AG09309 (cell line): ENCODE measurements at places on chromosomes 3 and 15.

DNA sequence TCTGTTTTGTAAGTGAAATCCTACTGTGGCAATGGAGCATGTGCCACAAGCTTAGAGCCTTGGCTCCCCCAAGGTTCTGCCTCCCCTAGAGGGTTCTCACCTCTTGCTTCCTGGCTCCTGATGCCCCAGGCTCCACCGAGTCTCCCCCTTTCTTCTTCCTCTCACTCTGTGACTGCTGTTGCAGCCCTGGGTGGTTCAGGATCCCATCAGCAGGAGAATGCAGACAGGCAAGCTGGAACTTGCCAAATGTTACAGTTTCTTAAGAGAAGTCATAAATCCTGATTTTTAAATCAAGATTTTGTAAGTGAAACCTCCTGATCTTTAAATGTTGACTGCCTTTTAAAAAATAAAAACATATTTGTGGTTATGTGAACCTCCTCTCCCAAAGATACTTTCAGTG, 133.9 kb downstream of the CCNL1 start:
- DNase-seq: peak; percentile 13

- no peak for DNase-seq
These were observed 17.1 kb downstream of the SKIC8 start for GRCh38 chr15:78282324-78282723.

DNA sequence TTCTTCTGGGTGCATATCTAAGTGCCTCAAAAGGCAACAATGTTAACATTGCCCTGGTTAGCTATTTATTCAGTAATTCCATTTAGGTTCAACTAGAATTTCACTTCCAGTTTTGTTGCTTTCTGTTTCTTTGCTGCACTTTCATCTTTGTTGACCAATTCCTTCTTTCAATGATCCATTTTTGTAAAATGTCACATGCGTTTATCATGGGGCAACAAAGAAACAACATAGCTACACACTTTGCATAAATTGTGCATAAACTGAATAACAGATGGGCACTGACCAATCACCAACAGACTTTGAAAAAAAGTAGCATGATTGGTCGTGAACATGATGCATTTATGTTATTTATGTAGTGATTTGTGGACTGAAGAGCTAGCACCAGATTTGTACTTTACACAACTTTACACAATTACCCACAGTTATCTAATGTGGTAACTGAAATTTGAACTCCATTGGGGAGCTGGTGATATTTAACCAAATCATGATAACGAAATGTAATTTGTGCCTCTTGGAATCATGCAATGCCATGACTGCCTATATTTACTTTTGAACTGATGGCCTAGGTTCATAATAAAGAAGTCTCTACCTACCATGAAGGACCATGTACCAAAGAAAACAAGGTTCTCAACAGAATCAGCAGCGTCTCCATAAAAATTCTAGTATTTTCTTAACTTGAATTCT, 7.1 kb upstream of the CPOX start:
- no peak for DNase-seq

DNA sequence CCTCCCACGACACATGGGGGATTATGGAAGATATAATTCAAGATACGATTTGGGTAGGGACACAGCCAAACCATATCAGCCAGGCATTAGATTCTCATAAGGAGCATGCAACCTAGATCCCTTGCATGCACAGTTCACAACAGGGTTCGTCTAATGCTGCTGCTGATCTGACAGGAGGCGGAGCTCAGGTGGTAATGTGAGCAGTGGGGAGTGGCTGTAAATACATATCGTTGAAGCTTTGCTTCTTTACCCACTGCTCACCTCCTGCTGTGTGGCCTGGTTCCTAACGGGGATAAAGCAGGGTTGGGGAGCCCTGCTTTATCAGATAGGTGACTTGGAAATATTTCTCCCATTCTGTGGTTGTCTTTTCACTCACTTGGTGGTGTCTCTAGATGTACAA, 14.8 kb downstream of the DOCK3 start:
- no peak for DNase-seq

DNA sequence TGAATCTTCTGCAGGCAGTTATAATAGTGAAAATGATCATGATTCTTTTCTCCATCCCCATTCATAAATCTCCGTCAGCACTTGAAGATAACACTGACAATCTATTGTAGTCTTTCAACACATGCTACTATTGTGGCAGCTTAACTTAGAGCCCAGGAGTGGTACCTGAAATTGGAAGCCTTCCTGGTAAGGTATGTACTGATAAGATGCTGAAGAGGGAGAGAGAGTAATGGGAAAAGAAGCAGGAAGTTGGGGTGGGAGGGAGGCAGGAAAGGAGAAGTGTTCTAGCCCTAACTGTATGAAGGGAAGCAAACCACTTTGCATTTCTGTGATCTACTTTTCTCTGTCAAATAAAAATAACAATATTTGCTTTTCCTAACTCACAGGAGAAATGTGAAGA, 197.4 kb upstream of the RORA start:
- DNase-seq: no peak

DNA sequence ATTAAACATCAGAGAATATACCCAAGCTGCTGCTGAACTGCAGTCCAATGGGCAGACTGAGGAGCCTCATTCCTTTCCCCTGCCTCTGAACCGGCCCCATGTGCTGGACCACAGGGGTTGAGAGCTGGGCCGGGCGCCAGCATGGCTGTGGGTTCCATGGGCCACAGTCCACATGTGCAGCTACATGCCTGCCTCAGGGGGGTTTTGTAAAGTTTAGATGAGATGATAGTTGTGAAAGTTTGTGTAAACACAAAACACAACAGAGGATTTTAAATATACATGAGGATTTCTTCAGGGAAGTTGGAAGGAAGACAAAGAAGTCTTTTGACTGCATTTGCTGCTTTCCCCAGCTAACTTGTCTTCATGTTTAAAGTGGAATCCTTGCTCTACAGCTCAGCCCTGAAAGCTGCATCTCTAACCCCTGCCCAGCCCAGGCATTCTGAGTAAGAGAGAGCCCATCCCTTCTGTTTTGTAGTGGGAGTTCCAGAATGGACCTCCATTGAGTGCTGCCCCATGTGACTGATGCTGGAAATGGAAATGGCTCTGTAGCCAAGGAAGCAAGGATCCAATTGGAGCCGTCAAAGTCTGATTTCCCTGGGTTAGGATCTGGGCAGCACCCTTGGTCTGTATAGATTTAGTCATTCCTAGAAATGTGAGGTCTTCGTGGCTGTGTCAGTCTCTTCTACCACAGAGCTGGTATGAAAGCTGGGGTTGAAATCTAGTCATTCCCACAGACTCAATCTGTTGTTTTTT, 17.5 kb downstream of the SLC12A8 start:
- DNase-seq: peak; percentile 64

- no peak for DNase-seq
These were observed 21.9 kb upstream of the ZBTB38 start for GRCh38 chr3:141346418-141346817.

DNA sequence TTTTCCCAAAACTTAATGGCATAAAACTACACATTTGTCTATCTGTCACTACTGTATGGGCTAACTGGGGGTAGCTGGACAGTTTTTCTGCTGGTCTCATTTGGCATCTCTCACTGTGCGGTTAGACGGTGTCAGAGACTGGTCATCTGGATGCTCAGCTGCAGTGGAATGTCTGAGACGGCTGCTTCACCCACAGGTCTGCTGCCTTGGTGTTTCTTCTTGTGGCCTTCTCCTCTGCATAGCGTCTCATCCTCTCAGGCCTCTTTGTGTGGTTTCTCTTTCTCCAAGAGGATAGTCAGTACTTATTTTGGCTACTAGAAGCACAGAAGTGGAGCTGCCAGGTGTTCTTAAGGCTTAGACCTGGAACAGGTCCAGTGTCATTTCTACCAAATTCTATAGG, 35.9 kb upstream of the GOLGA6L9 start:
- peak; percentile 42 for DNase-seq

GRCh38 chr3:181915551-181915950, 203.8 kb downstream of the SOX2 start:
- no peak for DNase-seq

- no peak for DNase-seq
These were observed 218.2 kb upstream of the TPM1 start for GRCh38 chr15:62824111-62825015.

- no peak for DNase-seq
These were observed 26.4 kb downstream of the PEAK1 start for GRCh38 chr15:77393471-77393840.

- no peak for DNase-seq
These were observed 1030.3 kb downstream of the ROBO2 start for GRCh38 chr3:78070188-78070587.

DNA sequence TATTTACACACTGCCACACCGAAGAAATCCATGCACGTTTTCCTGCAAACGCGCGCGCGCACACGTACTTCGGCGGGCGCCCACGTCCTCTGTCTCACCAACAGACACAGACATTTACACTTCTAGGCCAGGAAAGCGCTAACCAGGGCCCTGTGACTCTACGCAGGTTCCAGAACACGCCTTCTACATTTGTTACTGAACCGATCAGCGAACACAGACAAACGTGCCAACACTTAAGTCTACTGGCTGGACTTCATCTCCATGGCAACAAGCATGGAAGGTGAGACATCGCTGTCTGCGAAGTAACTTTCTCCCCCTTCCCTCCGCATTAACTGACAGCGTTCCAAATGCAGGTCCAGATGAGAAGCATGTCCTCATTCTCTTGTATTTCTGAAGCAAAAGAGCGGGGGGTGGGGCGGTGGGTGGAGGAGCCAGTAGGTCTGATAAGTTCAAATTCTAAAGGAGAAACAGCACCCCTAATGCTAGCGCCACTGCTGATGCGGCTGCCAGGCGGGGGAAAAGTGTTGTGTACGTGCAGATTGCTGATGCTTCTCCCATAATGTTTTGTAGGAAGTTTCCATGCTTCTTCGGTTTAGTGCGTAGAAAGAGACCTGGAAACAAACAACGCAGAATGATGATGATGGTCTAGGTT, at the start of gene CTXN2:
Gene CTXN2, plus strand, starts transcription at position 92 of the 652 bp plus-strand sequence. CDS start 9,636 bp downstream, outside the sequence.
- no peak for DNase-seq

DNA sequence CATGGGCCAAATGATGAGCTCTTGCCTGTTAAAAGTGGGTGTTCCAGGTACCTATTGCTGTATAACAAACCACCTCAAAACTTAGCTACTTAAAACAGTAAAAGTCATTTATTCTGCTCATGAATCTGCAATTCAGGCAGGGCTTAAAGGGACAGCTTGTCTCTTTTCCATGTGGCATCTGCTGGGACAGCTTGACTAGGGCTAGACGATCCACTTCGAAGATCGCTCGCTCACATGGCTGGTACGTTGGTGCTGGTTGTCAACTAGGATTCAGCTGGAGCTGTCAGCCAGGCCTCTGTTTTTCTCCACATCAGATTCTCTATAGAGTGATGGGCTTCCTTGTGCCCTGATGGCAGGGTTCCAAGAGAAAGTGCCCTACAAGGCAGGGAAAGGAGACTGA, 581.3 kb downstream of the NTRK3 start:
- no peak for DNase-seq

GRCh38 chr3:136022529-136023263, 57.2 kb downstream of the PPP2R3A start:
- no peak for DNase-seq
